Adipocyte (in vitro differentiated cells): ENCODE measurements at places on chromosomes 4 and X.

- DNase-seq, result peak; percentile 34
These were observed 534.0 kb downstream of the ANKRD50 start for GRCh38 chr4:124178449-124179021.

DNA sequence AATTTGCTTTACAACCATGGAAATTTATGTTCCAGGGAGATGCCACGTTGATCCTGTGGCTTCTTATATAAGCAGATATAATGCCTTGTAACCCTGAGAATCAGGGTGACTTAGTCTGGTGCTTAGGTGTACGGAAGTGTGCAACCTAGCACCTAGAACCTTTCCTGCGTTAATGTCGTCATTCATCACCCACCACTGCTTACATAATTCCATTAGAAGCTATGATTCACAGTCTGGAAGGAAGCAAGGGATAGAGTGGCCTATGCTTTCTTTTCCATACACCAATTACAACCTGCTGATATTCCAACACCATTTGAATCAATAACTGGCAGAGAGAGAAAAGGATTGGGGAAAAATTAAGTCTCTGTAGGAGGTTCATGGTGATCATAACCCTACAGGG is 17.3 kb upstream of the CXCL8 start:
- DNase-seq, result no peak

DNA sequence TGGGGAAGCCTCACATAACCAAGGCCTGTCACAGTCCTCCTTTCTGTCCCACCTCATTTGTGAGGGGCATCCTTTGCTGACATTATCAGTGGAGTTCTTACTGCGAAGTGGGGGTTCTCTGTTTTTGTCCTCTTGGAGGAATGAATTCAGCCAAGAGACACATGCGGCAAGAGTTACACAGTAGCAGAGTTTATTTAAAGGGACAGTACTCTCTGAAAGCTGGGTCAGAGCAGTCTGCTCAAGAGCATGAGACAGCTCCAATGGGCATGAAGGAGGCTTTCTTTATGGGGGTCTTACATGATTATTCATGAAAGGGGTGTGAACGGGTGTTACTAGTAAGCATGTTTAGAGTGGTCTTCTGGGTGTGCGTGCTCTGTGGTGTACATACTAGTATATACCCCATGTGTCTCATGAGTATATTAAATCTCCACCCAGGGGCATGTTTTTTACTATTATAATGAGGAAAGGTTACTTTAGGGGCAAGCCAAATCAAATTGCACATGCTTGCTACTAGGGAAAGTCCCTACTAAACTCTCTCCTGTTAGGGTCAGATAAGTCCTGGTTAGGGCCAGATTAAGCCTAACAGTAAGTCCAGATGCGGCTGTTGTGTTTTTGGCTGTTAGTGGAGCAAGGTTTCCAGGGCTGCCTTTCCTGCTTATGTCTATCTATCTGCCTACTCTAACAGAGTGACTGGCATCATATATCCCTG is 19.8 kb upstream of the LGI2 start:
- DNase-seq, result no peak

DNA sequence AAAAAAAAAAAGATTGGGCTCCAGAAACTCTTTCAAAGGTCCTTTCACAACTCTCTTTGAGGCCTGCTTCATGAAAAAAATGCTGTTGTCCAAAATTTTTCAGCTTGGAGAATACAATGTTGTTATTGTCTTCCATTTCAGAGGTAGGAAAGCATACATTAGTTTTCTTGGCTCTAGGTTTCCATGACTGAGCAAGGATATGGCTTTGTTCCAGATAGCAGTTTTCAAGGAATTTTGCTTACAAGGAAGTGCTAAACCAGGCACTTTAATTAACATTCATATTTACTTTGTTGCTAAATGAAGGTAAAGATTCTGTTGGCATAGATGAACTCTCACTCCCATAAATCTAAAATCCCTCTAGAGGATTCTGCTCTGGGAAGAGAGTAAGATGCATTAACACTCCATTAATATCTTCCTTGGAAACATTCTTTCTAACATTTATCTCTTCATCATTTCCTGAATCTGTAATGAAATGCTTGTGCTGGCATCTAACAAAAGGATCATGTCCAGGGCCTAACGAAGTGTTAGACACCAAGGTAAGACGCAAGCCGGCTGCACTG is 118.4 kb downstream of the COL25A1 start:
- no peak for DNase-seq

DNA sequence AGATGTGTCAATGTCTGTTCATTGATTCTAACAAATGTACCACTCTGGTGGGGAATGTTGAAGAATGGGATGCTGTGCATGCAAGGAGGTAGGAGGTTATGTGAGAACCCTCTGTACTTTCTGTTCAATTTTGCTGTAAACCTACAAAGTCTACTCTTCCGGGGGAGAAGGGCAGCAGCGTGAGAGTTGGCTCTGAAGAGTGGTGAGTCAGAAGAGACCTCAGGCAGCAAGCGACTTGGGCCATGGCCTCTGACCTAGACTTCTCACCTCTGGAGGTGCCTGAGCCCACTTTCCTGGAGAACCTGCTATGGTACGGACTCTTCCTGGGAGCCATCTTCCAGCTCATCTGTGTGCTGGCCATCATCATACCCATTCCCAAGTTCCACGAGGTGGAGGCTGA is 26.7 kb downstream of the MANBA start:
- DNase-seq, result no peak

DNA sequence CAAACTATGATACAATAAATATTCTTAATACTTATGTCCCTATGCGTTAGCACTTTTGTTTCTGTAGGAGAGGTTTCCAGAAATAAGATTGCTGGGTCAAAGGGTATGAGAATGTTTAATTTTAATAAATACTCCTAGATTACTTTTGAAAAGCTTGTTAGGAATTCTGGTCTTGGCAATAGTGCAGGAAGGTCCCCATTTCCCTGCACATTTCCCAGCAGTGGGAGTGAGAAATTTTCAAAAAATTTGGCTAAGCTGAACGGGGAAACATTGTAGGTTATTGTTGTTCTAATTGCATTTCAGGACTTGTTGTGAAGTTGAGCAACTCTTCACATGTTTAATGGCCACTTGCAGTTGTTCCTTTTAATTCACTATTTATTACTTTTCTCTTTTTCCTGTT is 27.1 kb downstream of the IGFBP7 start:
- peak; percentile 31 for DNase-seq

GRCh38 chr4:88964450-88964849 is 92.5 kb downstream of the FAM13A start:
- DNase-seq, result peak; percentile 57

DNA sequence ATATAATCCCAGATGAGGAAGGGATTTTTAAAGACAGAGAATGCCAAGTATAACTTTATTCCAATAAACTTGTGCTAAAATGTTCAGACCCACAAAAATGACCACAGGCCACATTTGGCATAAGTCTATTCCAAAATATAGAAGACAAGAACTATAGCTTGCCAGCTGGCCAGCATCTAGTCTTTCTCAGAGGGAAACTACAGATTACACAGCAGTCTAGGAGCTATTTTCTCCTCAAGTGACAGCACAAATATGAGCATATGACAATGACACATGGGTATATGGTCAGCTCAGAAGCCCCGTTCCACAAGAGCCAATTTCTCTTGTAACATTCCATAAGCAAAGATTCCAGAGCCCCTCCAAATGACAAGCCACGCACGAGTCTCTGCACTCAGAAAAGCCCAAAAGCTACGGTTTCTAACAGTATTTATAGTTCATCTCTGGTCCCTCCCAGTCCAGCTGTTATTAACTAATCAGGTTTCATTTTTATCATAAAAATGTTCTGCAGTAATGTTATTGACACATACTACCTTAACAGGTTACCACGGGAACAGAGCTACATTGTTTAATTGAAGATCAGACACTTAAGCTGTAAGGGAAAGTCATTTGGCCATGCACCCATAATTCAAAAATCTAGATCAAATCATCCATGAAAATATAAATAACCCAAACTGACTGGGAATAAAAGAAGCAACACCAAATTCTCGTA is 70.3 kb downstream of the RAB28 start:
- DNase-seq, result no peak

DNA sequence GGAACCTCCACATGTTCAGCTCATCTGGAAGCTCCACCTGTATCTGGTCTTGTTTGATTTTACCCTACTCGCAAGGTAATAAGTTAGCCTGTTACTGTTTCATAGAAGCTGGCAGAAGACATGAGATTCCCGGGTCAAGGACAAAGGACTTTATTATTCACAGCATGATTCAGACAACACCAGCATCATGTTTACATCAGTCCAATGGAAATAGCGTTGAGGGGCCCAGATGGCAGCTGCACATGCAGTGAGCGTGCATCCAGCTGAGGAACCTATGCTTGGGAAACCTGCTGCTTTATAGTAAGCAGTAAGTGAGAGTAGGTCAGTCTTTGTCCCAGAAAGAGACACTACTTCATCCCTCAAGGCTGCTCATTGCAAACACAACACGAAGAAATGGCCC is 19.8 kb downstream of the TSPAN5 start:
- no peak for DNase-seq

- DNase-seq, result peak; percentile 67
These were observed 710 bp downstream of the PRKG2 start for GRCh38 chr4:81214144-81214880.

- DNase-seq, result no peak
These were observed 11.3 kb upstream of the MAGEA10 start for GRCh38 chrX:152149648-152150047.

DNA sequence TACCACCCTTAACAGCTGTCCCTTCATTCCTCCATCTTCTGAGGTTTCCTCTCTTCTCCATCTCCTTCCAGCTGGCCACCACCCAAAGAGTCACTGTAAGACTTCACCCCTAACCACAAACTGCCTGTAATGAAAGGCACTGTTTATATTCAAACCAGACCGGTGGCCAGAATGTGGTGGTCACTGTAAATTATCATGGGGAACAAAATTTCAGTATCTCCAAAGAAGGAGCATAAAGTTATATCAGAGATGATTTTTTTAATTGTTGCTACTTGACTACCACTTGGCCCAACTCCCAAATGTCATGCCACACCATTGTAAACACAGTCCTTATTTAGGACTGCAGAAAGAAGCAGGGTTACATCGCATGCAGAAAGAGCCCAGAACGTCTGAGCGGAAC is 44.8 kb downstream of the SMARCA1 start:
- DNase-seq, result peak; percentile 31

GRCh38 chr4:88012647-88013046 is 5.2 kb downstream of the PKD2 start:
- no peak for DNase-seq

DNA sequence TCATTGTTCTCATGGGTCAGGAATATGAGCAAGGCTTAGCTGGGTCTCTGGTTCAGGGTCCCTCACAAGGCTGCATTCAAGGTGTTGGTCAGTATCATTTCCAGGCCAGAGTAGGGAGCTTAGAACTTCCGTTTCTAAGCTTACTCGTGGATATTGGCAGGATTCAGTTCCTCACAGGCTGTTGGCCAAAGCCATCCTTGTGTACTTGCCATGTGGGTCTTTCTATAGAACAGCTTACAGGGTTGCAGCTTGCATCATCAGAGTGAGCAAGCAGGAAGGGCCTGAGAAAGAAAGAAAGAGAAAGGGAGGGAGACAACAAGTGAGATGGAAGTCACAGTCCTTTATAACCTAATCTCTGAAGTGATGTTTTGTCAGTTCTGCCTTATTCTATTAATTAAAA is 5.1 kb upstream of the LIMCH1 start:
- DNase-seq, result no peak

DNA sequence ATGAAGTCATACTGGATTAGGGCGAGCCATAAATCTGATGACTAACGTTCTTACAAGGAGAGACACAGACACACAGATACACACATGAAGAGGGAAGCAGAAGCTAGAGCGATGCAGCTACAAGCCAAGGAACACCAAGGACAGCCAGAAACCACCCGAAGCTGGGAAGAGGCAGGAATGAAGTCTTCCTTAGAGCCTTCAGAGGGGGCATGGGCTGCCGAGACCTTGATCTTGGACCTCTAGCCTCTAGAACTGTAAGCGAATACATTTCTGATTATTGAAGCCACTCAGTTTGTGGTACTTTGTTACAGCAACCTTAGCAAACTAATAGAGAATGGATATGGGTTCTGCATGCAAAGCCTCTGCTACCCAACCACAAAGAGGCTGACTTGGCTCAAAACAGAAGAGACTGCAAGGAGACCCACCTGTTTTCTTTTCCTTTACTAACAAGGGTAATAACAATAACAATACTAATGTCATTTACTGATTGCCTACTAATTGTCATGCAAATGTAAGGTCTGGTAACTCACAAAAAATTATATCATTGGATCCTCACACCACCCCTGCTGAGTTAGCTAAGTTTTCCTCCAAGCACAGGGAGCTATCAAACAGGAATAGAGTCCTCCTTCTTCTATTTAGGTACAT is 10.1 kb upstream of the LDB2 start:
- no peak for DNase-seq
